ENCODE measurements at places on chromosomes 1 and 21.
A peak's percentile ranks its signal among the peaks of the same experiment; 100 is the strongest.

DNA sequence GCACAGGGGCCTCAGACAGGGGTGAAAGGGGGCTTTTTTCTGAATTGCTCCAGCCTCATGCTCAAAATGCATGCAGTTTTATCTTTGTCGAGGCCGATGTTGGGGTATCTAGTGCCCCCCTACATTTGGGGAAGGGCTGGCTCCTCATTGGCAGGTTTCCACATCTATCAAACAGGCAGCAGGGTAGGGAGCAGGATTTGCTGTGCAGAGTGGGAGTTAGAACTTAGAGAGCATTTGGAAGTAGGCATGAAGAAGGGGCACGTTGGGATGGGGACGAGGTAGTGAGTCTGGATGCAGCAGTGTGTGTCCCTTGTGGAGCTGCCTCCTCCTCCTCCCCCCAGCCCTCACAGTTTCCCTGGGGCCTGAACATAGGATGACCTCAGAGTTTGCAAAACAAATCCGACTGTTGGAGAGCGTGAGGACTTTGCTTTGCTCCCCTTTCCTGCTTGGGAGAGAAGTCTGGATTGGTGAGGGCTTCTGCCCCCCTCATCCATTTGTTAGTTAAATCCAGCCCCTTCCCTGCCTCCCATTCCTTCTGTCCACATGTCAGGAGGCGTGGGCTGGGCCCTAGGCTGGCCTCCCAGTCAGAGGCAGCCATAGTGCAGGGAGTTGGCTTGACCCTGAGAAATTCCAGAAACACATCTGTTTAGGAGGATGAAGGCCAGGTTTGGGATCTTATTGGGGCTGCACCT is 36.9 kb upstream of the GPR37L1 start:
- no peak for DNase-seq

DNA sequence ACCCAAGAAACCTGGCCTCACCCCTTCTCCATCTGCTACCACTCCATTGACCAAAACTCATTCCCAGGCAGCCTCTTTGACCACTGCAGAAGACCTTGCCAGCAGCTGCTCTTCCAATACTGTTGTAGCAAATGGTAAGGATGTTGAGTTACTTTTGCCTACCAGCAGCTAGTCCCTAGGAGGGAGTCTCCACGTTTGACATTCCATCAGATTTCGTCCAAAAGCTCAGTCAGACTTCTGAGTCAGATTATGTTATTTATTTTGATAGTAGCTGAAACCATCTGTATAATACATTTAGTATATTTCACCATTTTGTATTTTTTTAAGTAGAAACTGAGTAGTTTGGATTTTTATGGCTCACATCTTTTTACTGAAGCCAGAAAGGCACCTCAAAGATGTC is 51.5 kb upstream of the WNT2B start:
- no peak for DNase-seq

GRCh38 chr1:33221385-33221758 is 34.9 kb upstream of the ZNF362 start:
- DNase-seq: no peak

GRCh38 chr1:235893840-235894239 is 27.1 kb upstream of the LYST start:
- DNase-seq: no peak

DNA sequence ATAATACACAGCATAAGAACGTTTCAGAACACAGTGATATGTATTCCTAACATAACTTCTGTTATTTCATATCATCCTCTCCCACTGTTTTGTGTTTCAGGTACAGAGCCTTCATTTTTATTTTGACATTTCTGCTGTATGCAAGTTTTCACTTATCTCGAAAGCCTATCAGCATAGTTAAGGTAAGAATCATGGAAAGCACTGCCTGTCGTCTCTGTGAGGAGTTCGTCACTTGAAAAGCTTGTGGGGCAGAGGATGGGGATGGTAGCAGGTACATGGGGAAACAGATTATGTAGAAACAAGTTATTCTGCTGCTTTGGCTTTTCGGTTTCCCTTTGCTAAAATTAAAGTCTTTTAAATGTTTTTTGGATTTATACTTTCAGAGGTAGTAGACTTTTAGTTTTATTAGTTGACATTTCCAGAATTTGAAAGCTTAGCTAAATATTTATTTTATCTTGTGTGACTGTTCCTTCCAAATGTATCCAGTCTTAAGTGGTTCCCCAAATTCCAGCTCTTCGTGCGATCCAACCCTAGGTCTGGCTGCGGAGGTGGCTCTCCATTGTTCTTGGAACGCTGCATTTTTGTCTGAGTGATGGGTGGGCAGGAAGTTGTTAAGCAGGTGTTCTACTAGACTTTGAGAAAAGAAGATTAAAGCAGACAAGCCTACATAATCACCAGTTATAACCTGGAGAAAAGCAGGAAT is 12.2 kb downstream of the SLC37A1 start:
- DNase-seq: no peak

- no peak for DNase-seq
Observed at GRCh38 chr21:41675574-41675973, 91.3 kb downstream of the RIPK4 start.

GRCh38 chr1:172510479-172510878 is 22.5 kb upstream of the SUCO start:
- no peak for DNase-seq

DNA sequence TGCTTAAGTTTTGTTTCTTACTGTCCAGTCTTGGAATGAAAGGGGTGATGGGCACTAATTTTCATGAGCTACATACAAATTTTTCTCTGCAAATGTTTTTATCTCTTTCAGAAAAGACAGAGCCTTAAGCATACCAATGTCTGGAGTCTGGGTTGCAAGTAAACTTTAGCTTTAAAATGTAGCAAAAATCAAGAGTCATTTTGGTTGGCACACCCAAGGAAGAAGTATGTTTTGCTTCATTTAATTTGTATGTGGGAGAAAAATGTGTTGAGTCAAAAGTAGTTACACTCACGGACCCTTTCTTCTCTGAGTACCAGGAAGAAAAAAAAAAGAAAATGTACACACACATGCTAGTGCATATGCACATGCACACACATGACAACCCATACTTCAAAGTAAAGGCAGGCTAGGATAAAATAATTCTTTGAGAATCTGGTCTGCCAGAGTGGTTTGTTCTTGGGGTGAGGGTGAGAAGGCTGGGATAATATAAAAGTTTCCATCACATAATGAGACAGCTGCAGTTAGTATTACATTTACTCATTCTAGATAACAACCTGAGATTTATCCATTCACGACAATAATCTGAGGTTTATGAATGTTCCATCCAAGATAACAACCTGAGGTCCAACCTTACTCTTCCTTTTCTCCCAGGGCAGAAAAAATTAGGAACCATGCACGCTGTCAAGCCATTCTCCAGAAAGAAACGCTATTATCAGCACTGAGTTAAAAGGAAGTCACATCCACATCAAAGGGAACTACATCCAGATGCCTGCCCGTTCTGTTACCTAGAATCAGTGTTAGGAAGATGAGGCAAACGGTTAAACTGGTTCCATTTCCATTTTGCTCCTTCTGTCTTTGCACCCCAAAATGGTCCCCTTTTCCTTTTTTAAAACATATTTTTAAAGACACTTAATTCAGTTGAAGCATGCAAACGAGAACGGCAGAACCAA is 9.3 kb downstream of the DPYD start:
- peak; percentile 9 for DNase-seq

- DNase-seq: no peak
Observed at GRCh38 chr1:45442272-45442671, 48.7 kb downstream of the TESK2 start.

DNA sequence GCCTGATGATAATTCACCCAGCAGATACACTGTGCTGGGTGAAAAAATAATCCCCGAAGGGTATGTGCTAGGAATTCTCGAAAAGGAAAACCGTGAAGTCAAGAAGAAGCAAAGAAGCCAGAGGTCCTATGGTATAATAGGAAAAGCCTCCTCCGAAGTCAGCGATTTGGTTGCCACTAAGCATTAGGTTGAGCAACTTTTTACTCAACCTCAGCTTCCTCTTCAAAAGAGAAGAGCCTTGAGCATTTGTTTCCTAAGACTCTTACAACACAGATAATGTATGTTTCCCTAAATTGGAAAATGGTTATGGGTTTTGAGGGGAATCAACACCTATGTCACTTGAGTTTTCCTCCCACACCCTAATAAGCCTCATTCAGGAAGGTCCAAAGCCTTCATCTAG is 21.3 kb upstream of the MNDA start:
- peak; percentile 80 for DNase-seq

GRCh38 chr1:201675143-201675542 is 136.2 kb downstream of the NAV1 start:
- DNase-seq: peak; percentile 84

GRCh38 chr1:230972855-230973271 is 5.8 kb downstream of the TTC13 start:
- DNase-seq: peak; percentile 83

- no peak for DNase-seq
Observed at GRCh38 chr1:196861429-196861828, 26.4 kb upstream of the CFHR4 start.

GRCh38 chr1:36155408-36156328 is at the start of gene MAP7D1:
MAP7D1 (plus strand) TSS chr1:36156160; CDS start chr1:36156418, 258 bp downstream.
- DNase-seq: peak; percentile 92

GRCh38 chr1:42008264-42008663 is 89.5 kb upstream of the HIVEP3 start:
- no peak for DNase-seq

GRCh38 chr1:8915446-8915845 is 30.2 kb upstream of the CA6 start:
- DNase-seq: no peak

DNA sequence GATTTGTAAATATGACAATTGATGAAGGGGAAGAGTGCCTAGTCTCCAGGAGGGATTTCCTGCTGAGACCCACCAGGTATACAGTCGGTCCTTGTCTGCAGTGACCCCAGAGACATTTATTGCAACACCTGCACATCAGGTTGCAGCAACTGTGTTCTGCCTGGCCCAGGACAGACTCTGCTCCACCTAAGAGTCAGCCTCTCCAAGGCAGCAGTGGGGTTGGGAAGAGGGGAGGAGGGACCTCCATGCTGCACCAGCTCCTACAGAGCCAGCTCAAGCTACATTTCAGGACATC is 120.4 kb upstream of the IRF2BP2 start:
- DNase-seq: no peak

- DNase-seq: peak; percentile 43
Observed at GRCh38 chr1:156095906-156096508, 13.7 kb upstream of the MEX3A start.

GRCh38 chr1:222653178-222653827 is 35.4 kb downstream of the MIA3 start:
- no peak for DNase-seq

- no peak for DNase-seq
Observed at GRCh38 chr21:21813289-21813688, 815.1 kb downstream of the NCAM2 start.

DNA sequence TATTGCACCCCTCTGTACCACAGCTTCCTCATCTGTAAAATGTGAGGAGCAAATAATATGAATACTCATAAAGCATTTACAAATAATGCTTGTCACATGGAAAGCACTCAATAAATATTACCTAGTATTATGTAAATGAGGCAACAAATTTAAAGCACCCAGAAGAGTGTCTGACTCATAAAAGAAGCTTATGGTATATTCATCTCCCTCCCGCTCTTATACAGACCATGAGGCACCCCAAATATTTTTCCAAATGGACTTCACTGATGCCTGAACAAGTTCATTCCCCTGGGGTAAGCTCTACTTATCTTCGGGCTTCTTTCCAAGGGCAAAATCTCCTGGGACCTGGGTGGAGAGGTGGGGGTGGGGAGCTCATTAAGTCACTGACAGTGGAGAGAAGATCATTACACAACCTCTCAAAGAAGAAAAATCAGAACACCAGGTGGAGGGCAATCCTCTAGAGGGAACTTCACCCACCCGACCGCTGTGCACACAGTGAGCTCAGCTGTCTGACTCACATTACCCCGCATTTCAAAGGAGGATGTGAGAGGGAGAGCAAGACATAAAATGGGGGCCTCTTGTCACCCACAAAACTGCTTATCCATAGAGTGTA is 166.2 kb downstream of the ASTN1 start:
- DNase-seq: no peak

- no peak for DNase-seq
Observed at GRCh38 chr1:51328279-51328678, 2.1 kb downstream of the TTC39A start.

- DNase-seq: no peak
Observed at GRCh38 chr1:66246351-66247269, 287.3 kb upstream of the SGIP1 start.

GRCh38 chr1:150464422-150464826 is 22.8 kb upstream of the TARS2 start:
- peak; percentile 73 for DNase-seq

GRCh38 chr1:17611991-17612390 is 72.5 kb downstream of the ARHGEF10L start:
- DNase-seq: no peak

DNA sequence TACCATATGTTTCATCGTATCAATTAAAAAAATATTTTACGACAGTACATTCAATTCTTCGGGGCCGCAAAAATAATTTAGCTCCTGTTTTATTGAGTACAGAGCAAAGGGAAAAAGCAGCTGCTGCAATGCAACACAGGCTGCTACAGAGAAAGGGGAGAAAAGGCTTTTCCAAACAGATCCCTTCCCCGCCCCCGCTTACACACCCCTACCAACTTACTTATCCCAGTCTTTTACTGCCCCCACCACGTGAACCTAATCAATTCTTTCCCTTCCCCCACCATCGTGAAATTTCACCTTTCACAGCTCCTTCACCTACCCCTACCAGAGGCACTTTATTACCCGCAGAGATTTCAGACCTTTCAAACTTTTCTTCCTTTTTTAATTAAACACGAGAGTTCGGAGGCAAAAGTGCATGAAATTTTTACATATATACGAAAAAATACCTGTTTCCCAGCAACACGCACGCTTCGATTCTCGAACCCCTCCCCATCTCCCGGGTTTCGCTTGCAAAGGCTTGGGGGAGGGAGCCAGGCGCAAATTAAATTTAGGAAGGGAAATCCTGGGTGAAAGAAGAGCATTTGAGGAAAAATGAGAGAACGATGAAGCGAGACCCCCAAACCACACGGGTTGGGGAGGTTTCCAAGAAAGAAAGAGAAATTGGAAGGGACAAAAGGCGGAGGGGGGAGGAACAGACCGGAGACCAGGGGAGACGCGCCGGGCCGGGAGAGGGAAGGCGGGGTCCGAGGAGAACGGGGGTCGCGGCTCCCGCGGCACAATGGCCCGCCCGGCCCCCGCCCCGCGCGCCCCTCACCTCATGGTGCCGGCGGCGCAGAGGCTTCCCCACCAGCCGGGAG is 823 bp downstream of the ENAH start:
- DNase-seq: no peak

DNA sequence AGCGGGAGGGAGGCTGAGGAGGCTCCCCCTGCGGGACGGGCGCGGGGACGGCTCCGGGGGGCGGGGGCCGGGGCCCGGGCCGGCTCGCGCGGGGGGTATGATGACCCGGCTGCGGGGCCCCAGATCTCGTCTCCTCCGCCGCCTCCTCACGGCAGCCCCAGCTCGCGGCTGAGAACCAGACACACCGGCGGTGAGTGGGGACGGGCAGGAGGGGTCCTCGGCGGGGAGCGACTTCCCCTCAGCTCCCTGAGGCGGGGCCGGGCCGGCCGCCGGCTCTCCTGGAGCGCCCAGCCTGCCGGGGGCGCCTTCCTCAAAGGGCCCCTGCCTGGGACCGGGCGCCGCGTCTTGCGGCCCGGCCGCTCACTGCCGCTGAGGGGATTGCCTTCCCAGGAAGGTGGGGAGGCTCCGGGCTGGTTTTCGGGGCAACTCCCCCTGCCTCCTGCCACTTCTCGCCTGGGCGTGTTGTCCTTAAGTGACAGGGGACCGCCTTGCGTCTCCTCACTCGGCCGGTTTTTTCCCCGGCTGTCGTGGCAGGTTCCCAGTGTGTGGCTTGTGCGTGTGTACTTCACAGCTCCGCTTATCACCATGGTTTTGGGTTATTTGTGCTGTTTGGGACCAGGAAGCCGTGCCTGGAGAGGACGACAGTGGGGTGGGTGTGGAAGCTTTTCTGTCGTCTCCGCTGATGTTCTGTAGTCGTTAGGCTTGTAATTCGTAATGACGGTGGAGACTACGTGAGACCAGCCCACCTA is 800 bp downstream of the HIPK1 start:
- peak; percentile 67 for DNase-seq
